ENCODE measurements at places on chromosomes 2 and 18. TPM values are rescaled to one million over a fixed set of nuclear protein-coding genes. Genes with fewer than 3 reads are reported as not detected.

DAW1 gene
- 0.55 TPM for total RNA-seq

GATA6 gene
- total RNA-seq, result 28.6 TPM

MYCN gene
- not detected for total RNA-seq

SEPTIN10 gene
- 63.4 TPM for total RNA-seq

ACVR1C gene
- under 0.01 TPM for total RNA-seq

ATP8B1 gene
- total RNA-seq, result 8.2 TPM

GLB1L gene
- total RNA-seq, result 38.6 TPM

TGFBRAP1 gene
- 11.5 TPM for total RNA-seq

GCG gene
- total RNA-seq, result 0.14 TPM

PRSS56 gene
- total RNA-seq, result not detected

CFAP65 gene
- not detected for total RNA-seq

GCFC2 gene
- 10.1 TPM for total RNA-seq

C2orf15 gene
- total RNA-seq, result not detected

TCF23 gene
- total RNA-seq, result not detected

KLHL30 gene
- 0.57 TPM for total RNA-seq

IL1B gene
- total RNA-seq, result 54.3 TPM

UGP2 gene
- 122 TPM for total RNA-seq

GAD1 gene
- 0.28 TPM for total RNA-seq

CNTNAP5 gene
- total RNA-seq, result not detected

NETO1 gene
- not detected for total RNA-seq

FSIP2 gene
- under 0.01 TPM for total RNA-seq

TMEM198 gene
- total RNA-seq, result 1.3 TPM

MDH1B gene
- 1.4 TPM for total RNA-seq

CRYGD gene
- total RNA-seq, result not detected

All from smooth muscle cell of bladder (primary cell).